ENCODE measurements at places on chromosomes 6 and 20.

DNA sequence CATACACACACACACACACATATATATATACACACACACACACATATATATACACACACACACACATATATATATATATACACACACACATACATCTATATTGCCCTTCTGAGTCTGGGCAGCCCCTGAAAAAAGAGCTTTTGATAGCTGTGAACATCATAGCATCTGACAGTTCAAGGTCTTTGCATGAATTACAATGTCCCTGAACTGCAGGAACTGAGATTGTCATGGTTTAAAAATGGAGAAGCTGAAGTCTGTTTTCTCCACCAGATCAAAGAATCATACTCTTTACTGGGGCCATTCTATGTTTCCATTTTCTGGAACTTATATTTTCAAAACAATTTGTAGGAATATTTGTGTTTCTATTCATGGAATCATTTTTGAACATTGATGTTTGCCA, 189.8 kb downstream of the ZDHHC14 start:
- H3K27me3 ChIP-seq, result no peaks in the 10 kb centered on the region
- H3K4me3 ChIP-seq, result no peak overlapping the region
- H3K27ac ChIP-seq, result no peak overlapping the region
- no peaks in the 10 kb centered on the region for H3K4me1 ChIP-seq
- H3K36me3 ChIP-seq, result no peaks in the 10 kb centered on the region

- H3K27me3 ChIP-seq, result peaks cover 23% of the 10 kb centered on the region
- no peak for DNase-seq
- H3K4me3 ChIP-seq, result no peak overlapping the region
- no peak overlapping the region for H3K27ac ChIP-seq
- H3K36me3 ChIP-seq, result no peaks in the 10 kb centered on the region
- no peaks in the 10 kb centered on the region for H3K4me1 ChIP-seq
Measured at GRCh38 chr6:150018846-150019580, 6.3 kb downstream of the RAET1L start.

DNA sequence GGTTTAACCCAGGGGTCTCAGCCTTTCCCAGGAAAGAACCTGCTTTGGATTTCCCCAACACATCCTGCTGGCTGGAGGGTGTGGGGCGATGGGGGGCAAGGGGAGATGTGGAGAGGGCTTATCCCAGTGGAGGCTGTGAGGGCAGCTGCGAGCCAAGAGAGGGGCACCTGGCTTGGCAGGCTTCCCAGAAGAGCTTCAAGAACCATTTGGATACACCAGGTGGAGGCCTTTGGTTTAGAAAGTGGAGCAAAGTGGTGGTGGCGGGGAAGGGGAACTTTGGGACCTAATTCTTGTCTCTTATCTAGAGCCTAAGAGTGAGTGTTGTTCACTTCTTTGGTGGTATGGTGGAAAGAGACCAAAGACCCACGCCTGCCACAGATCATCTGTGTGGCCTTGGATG, 12.4 kb downstream of the CD40 start:
- H3K27me3 ChIP-seq, result no peaks in the 10 kb centered on the region
- no peak for DNase-seq
- no peaks in the 10 kb centered on the region for H3K36me3 ChIP-seq
- no peak overlapping the region for H3K4me3 ChIP-seq

DNA sequence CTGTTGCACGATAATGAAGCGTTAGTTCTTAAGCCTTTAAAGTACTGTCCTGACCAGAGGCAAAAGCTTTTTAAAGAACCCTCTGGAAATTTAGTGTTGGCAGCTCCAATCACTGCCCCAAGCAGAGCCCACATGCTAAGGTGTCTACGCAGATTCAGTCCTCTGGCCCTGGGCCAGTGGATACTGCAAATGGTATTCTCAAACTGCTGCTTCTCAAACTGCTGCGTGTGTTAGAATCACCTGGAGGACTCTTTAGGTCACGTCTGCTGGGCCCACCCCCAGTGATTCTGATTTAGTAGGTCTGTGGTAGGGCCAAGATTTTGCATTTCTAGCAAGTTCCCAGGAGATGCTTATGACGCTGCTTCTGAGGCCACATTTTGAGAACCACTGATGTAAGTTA, 96.0 kb upstream of the CCDC28A start:
- no peak for DNase-seq
- H3K27ac ChIP-seq, result no peak overlapping the region
- H3K4me3 ChIP-seq, result no peak overlapping the region
- H3K4me1 ChIP-seq, result no peaks in the 10 kb centered on the region
- no peaks in the 10 kb centered on the region for H3K27me3 ChIP-seq

GRCh38 chr6:166660157-166660688, 33.2 kb upstream of the RPS6KA2 start:
- no peak overlapping the region for H3K27ac ChIP-seq
- no peak overlapping the region for H3K4me3 ChIP-seq
- H3K36me3 ChIP-seq, result no peaks in the 10 kb centered on the region
- DNase-seq, result no peak
- H3K4me1 ChIP-seq, result peaks cover 16% of the 10 kb centered on the region
- H3K27me3 ChIP-seq, result peaks cover 11% of the 10 kb centered on the region

- no peak overlapping the region for H3K4me3 ChIP-seq
- DNase-seq, result no peak
- H3K4me1 ChIP-seq, result peaks cover 4% of the 10 kb centered on the region
- peaks cover 5% of the 10 kb centered on the region for H3K36me3 ChIP-seq
- H3K27ac ChIP-seq, result no peak overlapping the region
Measured at GRCh38 chr6:22081709-22082108, 215.1 kb downstream of the PRL start.

DNA sequence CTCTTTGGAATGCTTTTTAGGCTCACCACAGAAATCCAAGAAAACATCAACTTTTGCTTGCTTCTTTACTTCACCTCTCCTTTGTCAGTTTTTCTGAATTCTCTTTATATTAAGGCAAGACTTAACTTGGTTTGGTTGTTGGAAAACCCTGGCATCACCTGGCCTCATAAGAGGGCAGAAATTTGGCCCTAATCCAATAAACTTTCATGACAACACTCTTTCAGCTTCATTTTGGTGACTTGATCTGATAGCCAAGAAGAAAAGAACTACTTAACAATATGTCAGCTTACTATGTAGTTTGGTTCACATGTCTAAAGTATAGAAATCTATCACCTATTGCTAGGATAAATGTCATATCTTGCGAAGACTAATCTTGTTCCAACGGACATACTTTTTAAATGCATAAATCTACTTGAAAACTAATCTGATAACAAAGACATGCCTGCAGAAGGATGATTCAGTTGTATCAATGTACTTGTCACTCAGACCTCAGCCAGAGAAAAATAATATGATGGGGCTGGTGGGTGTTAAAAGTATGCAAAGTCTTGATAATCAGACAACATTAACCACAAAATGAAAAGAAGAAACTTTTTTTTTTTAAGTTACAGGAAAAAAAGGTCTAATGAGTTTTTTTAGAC, 19.3 kb upstream of the HBS1L start:
- no peaks in the 10 kb centered on the region for H3K27me3 ChIP-seq
- H3K4me1 ChIP-seq, result no peaks in the 10 kb centered on the region
- H3K36me3 ChIP-seq, result no peaks in the 10 kb centered on the region

- no peaks in the 10 kb centered on the region for H3K27me3 ChIP-seq
- no peak overlapping the region for H3K27ac ChIP-seq
- H3K36me3 ChIP-seq, result peaks cover 2% of the 10 kb centered on the region
- H3K4me3 ChIP-seq, result no peak overlapping the region
- no peak for DNase-seq
Measured at GRCh38 chr6:79694623-79695343, 63.7 kb downstream of the SH3BGRL2 start.
